ENCODE measurements at places on chromosomes 1 and 21. TPM values are rescaled to one million over a fixed set of nuclear protein-coding genes. Genes with fewer than 3 reads are reported as not detected.

DNA sequence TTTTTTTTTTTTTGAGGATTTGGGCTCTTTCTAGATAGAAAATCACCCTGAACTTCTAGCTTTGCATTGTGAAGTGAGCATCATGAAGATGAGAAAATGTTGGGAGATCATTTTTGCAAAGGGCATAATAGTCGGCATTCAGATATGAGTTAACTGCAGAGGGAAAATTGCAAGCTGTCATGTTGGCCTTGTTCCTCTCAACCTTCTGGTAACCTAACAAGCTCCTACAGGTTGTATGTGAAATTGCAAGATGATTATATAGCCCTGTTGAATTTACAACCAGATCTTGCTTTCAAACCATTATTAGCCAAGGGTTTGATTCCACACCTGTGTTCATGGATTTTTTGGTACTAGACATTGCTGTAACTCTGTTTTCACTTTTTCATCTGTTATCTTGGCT lies 2.2 kb downstream of the ELOA start:
- no peak overlapping the region for H3K27ac ChIP-seq
- DNase-seq: no peak
- H3K4me3 ChIP-seq: peak overlapping the region; percentile 79

DNA sequence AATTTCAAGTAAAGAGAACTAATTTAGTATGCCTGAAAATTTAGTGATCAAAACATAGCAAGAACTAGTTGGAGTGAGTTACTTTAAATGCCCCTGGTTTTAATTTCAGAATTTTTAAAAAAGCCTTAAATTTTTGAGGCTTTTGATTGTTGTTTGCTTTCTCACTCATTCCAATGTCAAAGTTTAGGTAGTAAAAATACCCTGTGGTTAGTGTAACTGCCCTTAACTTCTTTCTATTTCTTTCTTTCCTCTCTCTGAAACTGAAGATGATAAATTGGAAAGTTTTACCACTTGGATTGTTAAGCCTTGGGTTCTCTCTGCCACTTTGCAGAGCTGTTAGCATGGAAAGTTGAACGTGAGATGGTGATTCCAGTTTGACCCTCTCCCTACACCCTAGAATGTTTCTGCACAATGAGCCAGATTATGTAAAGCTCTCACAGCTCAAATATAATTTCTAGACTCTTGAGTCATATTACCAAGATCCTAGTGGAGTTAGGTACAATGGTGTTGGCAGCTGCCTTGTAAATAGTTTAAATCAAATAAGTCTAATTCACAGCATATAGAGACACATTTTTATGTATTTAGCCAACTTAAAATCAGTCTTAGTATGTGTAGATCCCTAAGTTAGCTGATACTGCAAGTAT lies 192.4 kb upstream of the SGIP1 start:
- H3K27ac ChIP-seq: no peak overlapping the region
- no peak for DNase-seq
- no peaks in the 10 kb centered on the region for H3K27me3 ChIP-seq
- no peaks in the 10 kb centered on the region for H3K36me3 ChIP-seq

- H3K4me1 ChIP-seq: no peaks in the 10 kb centered on the region
- DNase-seq: no peak
- H3K36me3 ChIP-seq: no peaks in the 10 kb centered on the region
- no peaks in the 10 kb centered on the region for H3K27me3 ChIP-seq
- no peak overlapping the region for H3K27ac ChIP-seq
Measured at GRCh38 chr1:154791292-154792166, 78.6 kb downstream of the KCNN3 start.

DNA sequence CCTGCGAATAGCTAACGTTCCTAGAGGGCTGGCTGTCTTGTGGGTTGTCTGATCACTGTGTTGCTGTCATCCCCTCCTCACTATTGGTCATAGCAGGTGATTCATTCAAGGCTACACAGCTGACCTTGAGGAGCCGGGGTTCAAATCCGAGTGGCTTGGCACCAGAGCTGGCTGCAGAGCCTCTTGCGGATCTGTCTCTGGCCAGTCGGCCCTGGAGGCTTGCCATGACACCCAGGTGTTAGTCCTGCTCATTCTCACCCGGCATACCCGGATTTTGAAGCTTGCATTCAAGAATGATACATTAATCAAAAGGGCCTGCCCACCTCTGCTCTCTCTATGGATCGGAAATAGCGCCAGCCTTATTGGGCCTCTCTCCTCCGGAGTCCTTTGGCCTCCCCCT lies 110.4 kb downstream of the DHRS3 start:
- no peak overlapping the region for H3K27ac ChIP-seq
- DNase-seq: no peak
- H3K4me3 ChIP-seq: no peak overlapping the region
- H3K4me1 ChIP-seq: peaks cover 25% of the 10 kb centered on the region
- peaks cover 29% of the 10 kb centered on the region for H3K36me3 ChIP-seq
- H3K27me3 ChIP-seq: no peaks in the 10 kb centered on the region

- peak; percentile 76 for DNase-seq
- H3K27ac ChIP-seq: peak overlapping the region; percentile 55
- peaks cover 6% of the 10 kb centered on the region for H3K4me1 ChIP-seq
- H3K36me3 ChIP-seq: peaks cover 5% of the 10 kb centered on the region
- peak overlapping the region; percentile 46 for H3K4me3 ChIP-seq
- H3K27me3 ChIP-seq: no peaks in the 10 kb centered on the region
Measured at GRCh38 chr1:17617787-17618557, 78.5 kb downstream of the ARHGEF10L start.

- H3K27ac ChIP-seq: no peak overlapping the region
- DNase-seq: no peak
- no peaks in the 10 kb centered on the region for H3K36me3 ChIP-seq
- H3K4me1 ChIP-seq: peaks cover 39% of the 10 kb centered on the region
Measured at GRCh38 chr1:235942979-235943575, 76.4 kb upstream of the LYST start.

Gene HENMT1
- 5.6 TPM for total RNA-seq

Gene SH3BP5L
- total RNA-seq: 21.3 TPM

All from upper lobe of right lung (tissue), 1 donor.